ENCODE measurements at places on chromosomes 7 and 10. TPM values are rescaled to one million over a fixed set of nuclear protein-coding genes. Genes with fewer than 3 reads are reported as not detected.
A peak's percentile ranks its signal among the peaks of the same experiment; 100 is the strongest.

- DNase-seq = no peak
- H3K27ac ChIP-seq = no peak overlapping the region
- H3K36me3 ChIP-seq = no peaks in the 10 kb centered on the region
- H3K4me3 ChIP-seq = no peak overlapping the region
- H3K27me3 ChIP-seq = peaks cover 23% of the 10 kb centered on the region
Observed at GRCh38 chr10:96789571-96790108, 42.5 kb upstream of the LCOR start.

The ERVW-1 gene
- total RNA-seq = not detected

The SYCE1 gene
- total RNA-seq = not detected

- no peak overlapping the region for H3K4me3 ChIP-seq
- H3K36me3 ChIP-seq = no peaks in the 10 kb centered on the region
- DNase-seq = no peak
Observed at GRCh38 chr10:70296406-70296899, 12.6 kb upstream of the NPFFR1 start.

DNA sequence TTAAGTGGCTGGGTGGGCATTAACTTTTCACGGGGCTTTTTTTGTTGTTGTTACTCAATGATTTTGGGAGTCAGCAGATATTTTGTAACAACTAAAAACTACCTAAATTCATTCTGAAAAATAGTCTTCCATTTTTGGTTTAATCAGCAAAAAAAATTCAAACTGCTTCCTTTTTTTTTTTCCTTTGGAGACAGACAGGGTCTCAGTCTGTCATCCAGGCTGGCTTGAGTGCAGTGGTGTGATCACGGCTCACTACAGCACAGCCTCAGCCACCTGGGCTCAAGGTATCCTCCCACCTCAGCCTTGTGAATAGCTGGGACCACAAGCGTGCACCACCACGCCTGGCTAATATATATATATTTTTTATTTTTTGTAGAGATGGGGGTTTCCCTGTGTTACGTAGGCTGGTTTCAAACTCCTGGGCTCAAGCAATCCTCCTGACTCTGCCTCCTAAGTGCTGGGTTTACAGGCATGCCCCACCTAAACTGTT lies 36.5 kb downstream of the SKIDA1 start:
- no peak overlapping the region for H3K4me3 ChIP-seq
- H3K4me1 ChIP-seq = peaks cover under 1% of the 10 kb centered on the region
- H3K27me3 ChIP-seq = peaks cover 29% of the 10 kb centered on the region
- H3K27ac ChIP-seq = no peak overlapping the region
- DNase-seq = no peak
- no peaks in the 10 kb centered on the region for H3K36me3 ChIP-seq

DNA sequence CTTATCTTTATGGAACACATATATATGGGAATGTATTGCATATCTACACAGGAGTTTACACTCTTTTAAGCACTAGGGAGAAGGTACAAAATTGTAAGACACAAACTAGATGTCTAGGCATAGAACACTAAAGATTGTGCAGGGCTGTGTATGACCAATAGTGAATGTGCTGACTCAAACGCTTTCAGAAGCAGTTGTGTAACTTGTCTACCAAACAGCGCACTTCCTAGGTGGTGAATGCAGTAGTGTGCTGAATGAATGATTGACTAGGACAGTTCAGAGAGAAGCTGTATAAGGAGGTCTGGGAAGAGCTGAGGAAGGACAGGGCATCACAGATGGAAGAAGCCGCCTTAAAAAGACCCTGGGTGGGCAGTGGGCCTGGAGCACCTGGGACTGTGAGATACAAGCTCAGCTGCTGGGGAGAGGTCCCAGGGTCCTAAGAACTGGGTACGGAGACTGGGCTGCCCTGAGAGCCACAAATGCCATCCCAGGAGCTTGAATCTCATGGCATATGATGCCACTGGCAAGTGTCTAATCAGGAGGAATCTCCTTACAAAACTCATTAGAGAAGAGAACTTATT lies 14.2 kb downstream of the CLRN3 start:
- no peaks in the 10 kb centered on the region for H3K36me3 ChIP-seq
- peaks cover 11% of the 10 kb centered on the region for H3K27me3 ChIP-seq
- DNase-seq = no peak
- no peak overlapping the region for H3K4me3 ChIP-seq
- H3K4me1 ChIP-seq = peaks cover 36% of the 10 kb centered on the region

GRCh38 chr10:107056182-107056581 lies 108.3 kb downstream of the SORCS1 start:
- H3K27me3 ChIP-seq = no peaks in the 10 kb centered on the region
- H3K4me1 ChIP-seq = no peaks in the 10 kb centered on the region
- DNase-seq = no peak
- no peak overlapping the region for H3K4me3 ChIP-seq

GRCh38 chr10:80498833-80499741 lies 38.6 kb upstream of the SH2D4B start:
- peaks cover 97% of the 10 kb centered on the region for H3K4me1 ChIP-seq
- H3K27me3 ChIP-seq = no peaks in the 10 kb centered on the region
- peaks cover 75% of the 10 kb centered on the region for H3K36me3 ChIP-seq
- H3K27ac ChIP-seq = peak overlapping the region; percentile 90

DNA sequence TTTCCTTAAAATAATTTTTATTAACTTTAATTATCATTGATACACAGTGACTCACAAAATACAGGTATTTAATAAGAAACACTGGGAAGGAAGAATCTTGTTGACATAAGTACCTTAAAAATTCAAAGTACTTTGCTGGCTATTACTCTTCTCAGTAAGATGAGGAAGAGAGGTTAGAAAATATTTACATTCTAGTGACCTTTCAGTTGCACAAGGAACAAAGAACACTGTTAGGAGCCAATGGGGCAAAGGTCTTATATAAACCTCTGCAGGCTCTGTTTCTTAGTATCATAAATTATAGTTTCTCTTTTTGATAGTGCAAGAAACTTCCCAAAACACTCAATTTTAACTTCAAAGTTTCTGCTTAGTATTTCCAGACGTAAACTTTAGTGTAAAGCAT lies 4.8 kb upstream of the TAX1BP1 start:
- peaks cover 6% of the 10 kb centered on the region for H3K4me1 ChIP-seq
- no peak overlapping the region for H3K4me3 ChIP-seq
- peaks cover 13% of the 10 kb centered on the region for H3K27me3 ChIP-seq
- no peak for DNase-seq
- H3K36me3 ChIP-seq = no peaks in the 10 kb centered on the region

GRCh38 chr10:129792141-129792540 lies 171.9 kb downstream of the EBF3 start:
- no peaks in the 10 kb centered on the region for H3K4me1 ChIP-seq
- DNase-seq = no peak
- peaks cover 2% of the 10 kb centered on the region for H3K36me3 ChIP-seq
- no peak overlapping the region for H3K4me3 ChIP-seq
- H3K27ac ChIP-seq = no peak overlapping the region

- DNase-seq = no peak
- H3K4me3 ChIP-seq = no peak overlapping the region
Observed at GRCh38 chr10:17626656-17627055, 9.5 kb upstream of the HACD1 start.

The TMEM270 gene
- not detected for total RNA-seq

GRCh38 chr7:35596061-35596460 lies 98.9 kb downstream of the HERPUD2 start:
- H3K27ac ChIP-seq = no peak overlapping the region
- no peak for DNase-seq
- H3K4me3 ChIP-seq = no peak overlapping the region

The NEUROD6 gene
- not detected for total RNA-seq

DNA sequence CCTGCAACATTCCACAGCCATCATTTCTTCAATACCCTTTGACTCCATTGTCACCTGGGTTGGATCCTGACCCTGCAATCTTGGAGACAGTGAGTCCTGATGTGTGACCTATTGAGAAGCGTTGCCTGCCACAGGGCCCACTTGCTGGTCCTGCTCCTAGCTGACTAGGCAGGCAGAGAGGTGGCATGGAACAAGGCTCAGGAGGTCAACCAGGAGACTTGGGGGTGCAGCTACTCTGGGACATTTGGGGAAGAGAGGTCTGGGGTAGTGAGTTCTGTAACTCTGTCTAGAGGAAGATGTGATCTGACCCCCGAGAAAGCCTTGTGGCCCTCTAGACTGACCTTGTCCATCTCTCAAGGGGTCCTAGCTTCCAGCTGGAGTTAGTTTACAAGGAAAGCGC lies 1.8 kb downstream of the ZMIZ2 start:
- H3K36me3 ChIP-seq = peaks cover 13% of the 10 kb centered on the region
- no peak for DNase-seq
- H3K4me3 ChIP-seq = peak overlapping the region; percentile 74
- H3K27ac ChIP-seq = peak overlapping the region; percentile 47
- peaks cover 42% of the 10 kb centered on the region for H3K4me1 ChIP-seq

DNA sequence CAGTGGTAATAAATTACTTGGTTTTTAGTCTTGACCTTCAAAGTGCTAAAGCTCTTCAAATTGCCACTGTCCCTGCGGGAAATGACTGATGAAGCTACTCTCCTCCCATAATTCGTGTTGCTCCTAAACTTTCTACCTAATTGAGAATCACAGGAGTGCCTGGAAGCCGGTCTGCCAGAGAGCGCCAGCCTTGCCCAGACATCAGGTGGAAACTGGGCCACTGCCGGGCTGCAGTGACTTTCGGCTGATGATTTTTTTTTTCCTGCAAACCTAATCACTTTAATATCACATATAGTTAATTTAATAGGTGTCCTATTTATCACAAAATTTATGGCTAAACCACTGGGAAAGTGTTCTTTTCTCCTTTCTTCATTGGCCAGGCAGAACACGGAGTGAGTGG lies 59.6 kb upstream of the UBE3C start:
- DNase-seq = no peak
- no peaks in the 10 kb centered on the region for H3K36me3 ChIP-seq
- H3K4me1 ChIP-seq = no peaks in the 10 kb centered on the region
- peaks cover 43% of the 10 kb centered on the region for H3K27me3 ChIP-seq
- H3K4me3 ChIP-seq = no peak overlapping the region

DNA sequence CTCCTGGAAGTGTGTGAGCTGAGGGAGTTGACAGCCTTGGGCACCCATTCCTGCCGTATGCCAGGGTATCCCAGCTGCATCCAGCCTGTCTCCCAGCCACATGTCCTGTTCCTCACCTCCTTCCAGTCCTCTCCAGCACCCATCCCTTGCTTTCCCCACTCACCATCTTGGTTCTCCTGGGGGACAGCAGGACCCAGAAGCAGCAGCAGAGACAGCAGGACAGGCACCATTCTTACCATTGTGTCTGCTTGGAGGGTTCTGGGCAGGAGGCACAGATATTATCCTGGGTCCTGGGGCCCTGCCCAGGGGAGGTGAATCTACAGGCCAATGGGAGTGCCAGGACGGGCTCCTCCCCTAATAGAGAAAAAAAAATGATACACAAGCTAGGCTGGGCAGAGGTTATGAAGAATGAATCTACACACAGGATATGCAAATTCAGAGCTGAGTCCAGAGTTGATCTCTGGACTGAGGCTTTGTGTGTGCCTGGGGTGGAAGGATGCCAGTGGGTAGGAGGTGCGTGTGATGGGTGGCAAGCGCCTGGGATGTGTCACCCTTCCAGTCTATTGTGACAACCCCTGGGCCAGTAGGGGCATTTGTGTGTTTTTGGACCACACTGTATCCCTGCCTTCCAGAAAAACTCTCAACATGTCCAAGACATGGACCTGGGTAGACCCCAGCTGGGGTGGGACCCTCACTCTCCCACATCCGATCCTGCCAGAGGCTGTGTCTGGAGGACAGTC lies at the start of gene AZGP1:
Gene AZGP1 (minus strand): TSS at position 250 of the 740 bp plus-strand sequence. CDS start 11 bp downstream, at position 239.
- peaks cover 18% of the 10 kb centered on the region for H3K4me1 ChIP-seq
- no peaks in the 10 kb centered on the region for H3K36me3 ChIP-seq
- no peak within 1 kb of the TSS for H3K27ac ChIP-seq
- H3K27me3 ChIP-seq = peaks cover 3% of the 10 kb centered on the region

The SPDYE18 gene
- total RNA-seq = 0.99 TPM

DNA sequence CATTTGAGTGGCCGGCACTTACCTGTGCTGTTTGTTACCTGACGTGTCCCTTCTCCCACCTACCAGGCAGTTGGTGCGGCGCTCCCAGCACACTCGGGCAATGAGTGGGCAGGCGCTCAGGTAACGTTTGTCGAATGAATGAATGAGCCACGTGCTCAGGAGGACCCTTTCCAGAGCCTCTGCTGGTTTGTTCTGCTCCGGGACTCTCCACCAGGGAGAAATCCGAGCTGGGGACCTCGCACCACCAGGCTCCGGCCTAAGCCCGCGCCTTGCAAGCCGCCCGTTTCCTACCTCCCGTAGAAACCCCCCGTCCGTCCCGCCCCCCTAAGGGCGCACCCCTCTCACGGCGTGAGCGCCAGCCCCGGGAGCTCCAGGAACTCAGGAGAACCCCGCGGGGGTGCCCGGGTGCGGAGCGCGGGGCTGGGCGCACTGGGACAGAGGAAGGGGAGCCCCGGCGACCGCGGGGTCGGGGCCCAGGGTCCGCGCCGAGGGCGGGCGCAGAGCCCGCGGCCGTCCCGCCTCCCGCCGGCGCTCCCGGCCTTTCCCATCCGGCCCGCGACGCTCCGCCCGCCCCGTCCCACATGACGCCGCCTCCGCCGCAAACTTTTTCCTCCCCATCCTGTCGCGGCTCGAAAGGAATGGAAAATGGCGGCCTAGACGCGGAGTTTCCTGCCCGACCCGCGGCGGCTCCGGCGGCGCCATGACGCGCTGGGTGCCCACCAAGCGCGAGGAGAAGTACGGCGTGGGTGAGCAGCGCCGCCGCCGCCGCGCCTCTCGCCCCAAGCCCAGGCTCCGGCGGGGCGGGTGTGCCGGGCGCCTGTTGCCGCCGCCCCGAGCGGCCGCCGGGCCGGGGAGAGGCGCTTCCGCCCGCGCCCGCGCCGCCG lies at the start of gene DOCK1:
Gene DOCK1 (plus strand): TSS at position 611 of the 884 bp plus-strand sequence. CDS start 90 bp downstream, at position 701.
- peaks cover 6% of the 10 kb centered on the region for H3K4me1 ChIP-seq
- no peaks in the 10 kb centered on the region for H3K36me3 ChIP-seq
- H3K4me3 ChIP-seq = peak within 1 kb of the TSS; percentile 48
- H3K27me3 ChIP-seq = peaks cover 15% of the 10 kb centered on the region
- peak; percentile 20 for DNase-seq

The CFTR gene
- not detected for total RNA-seq

GRCh38 chr7:36825501-36825900 lies 101.2 kb upstream of the AOAH start:
- no peak for DNase-seq
- H3K4me1 ChIP-seq = no peaks in the 10 kb centered on the region
- H3K27ac ChIP-seq = no peak overlapping the region
- no peaks in the 10 kb centered on the region for H3K27me3 ChIP-seq
- no peak overlapping the region for H3K4me3 ChIP-seq

DNA sequence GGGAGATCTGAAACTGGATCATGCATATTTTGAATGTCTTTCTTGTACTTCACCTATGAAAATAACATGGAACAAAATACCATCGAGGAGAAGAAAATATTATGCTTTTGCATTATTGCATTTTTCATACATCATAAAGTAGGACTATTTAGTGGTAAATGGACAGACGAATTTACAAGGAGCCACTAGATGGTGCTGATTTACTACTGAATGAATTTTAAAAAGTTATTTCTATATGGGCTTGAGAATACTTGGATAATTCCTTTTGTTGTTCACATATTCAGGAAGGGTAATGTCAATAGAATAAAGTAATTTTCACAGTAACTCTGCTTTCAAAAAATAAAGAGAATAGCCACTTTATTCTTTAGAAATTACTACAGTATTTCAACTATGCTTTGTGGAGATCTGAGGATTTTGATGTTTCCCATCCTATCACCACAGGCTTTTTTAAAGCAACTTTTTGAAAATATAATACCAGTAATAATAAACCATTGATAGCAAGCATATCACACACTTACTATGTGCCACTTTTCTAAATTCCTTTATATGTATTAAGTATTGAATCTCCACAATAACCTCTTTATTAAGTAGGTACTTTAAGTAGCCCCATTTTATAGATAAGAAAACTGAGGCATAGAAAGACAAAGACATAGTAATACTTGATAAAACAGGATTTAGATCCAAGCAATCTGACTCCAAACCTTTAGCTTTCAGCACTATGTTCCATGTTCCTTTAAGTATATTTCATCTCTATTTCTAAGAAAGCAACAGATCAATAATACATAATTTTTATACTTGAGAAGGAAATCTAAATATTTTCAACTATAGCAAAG lies 38.6 kb downstream of the NEBL start:
- no peaks in the 10 kb centered on the region for H3K36me3 ChIP-seq
- no peaks in the 10 kb centered on the region for H3K27me3 ChIP-seq
- no peak for DNase-seq
- no peak overlapping the region for H3K27ac ChIP-seq
- H3K4me1 ChIP-seq = no peaks in the 10 kb centered on the region
